ENCODE measurements at places on chromosomes 16 and 17.

- DNase-seq, result no peak
Measured at GRCh38 chr17:43634591-43635125, 27.1 kb downstream of the MEOX1 start.

DNA sequence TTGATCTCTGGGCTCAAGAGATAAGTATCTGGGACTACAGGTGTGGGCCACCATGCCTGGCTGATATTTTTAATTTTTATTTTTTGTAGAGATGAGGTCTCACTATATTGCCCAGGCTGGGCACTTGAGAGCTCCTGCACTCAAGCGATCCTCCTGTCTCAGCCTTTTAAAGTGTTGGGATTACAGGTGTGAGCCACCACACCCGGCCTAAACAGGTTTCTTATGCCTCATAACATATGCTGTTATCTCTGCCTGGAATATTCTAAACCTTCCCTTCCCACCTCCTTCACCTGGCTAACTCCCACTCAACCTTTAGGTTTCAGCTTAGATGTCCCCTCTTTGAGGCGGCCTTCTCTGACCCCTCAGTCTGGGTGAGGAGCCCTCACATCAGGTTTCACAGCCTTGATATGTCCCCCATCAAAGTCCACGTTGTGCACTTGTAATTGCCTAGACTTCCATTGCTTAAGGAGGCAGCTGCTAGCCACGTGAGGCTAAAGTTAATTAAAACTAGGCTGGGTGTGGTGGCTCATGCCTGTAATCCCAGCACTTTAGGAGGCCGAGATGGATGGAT, 8.6 kb upstream of the CNP start:
- DNase-seq, result no peak

DNA sequence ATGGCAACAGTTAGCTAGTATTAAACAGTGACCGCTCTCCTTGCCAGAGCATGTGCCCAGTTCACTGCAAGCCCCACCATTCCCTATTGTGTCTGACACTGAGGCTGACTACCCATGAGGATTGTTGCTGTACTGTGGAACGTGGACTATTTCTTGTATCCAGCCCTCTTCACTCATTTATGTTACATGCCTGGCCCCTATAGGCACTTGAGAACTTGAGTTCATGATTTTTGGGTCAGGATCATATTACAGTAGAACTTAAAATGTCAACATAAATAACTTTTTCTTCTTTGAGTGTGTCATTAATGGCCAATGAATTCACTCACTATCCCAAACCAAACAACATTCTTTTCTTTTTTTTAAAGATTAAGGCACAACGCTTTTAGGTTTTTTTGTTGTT, 55.7 kb downstream of the LYRM1 start:
- no peak for DNase-seq

DNA sequence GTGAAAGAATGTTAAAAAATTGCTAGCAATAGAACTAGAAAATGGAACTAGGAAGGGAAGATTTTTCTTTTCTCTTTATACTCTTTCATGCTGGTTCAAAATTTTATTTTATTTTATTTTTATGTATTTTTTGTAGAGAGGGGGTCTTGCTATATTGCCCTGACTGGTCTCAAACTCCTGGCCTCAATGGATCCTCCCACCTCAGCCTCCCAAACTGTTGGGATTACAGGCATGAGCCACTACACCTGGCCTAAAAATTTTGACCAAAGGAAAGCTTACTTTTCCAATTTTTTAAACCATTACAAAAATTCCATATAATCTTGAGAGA, 10.0 kb upstream of the TERF2 start:
- DNase-seq, result no peak

DNA sequence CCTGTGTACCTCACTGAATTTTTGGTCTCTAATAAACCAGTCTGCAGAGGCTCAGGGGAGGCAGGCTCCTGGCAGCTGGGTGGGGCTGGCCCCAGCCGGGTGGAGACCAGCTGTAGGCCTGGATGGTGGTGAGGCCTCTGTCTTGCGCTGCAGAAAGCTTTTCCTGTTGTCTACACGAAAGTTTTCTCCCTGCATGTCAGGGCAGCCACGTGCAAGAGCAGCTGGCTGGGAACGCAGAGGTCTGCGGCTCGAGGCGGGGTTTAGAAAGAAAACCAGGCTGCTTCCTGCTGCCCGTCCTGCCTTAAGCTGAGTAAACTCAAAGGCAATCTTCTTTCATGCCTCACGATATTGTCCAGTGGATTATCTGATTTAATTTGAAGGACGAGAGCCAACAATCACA, 2.4 kb downstream of the SERPINF1 start:
- DNase-seq, result peak; percentile 25

- DNase-seq, result no peak
Measured at GRCh38 chr16:839643-840408, 39.3 kb upstream of the GNG13 start.

GRCh38 chr17:64401941-64402340, 11.3 kb upstream of the PECAM1 start:
- DNase-seq, result no peak

DNA sequence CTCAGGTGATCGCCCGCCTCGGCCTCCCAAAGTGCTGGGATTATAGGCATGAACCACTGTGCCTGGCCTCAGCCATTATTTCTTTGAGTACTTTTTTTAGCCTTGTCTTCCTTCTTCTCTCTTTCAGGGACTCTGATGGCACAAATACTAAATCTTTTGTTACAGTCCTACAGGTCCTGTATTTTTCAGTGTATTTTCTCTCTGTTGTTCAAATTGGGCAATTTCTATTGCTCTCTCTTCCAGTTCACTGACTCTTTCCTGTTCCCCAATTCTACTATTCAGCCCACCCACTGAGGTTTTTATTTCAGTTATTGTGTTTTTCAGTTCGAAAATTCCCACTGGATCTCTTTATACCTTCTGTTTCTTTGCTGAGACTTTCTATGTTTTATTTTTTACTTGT, 7.5 kb upstream of the DOK4 start:
- no peak for DNase-seq

DNA sequence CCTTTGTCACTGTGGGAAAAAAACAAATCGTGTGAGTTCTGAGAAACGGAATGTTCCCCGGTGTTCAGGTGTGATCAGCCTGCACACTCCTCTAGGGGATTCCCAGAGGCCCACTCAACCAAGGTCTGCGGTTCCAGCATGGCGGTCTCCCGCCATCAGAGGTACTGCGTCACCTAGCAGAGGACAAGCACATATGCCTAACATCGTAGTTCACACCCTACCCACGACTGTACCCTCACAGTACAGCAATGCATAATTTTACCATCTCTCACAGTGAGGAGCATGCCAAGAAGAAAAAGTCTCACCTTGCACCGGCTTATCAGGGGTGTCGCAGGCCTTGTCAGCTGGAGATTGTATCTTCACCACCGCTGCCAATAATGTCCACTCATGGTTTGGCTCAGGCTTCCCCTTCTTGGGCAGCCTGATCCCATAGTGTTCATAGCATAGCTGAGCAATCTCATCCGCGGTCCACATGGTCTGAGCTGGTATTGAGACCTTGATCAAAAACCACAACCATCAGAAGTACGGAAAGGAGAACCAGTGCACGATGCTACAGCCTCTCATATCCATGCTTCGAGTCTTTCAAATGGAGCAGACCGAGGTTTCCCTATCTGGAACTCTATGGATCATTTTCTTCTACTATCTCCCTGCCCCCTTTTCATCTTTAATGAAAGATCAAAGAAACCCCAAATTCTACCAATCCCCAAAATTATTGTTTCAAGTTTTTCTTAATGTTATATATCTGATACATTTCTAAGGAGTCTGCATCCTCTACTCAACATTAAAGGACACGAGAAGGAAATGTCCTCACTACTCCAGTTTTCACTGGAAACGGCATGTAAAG, 2.5 kb downstream of the ADAT1 start:
- no peak for DNase-seq

DNA sequence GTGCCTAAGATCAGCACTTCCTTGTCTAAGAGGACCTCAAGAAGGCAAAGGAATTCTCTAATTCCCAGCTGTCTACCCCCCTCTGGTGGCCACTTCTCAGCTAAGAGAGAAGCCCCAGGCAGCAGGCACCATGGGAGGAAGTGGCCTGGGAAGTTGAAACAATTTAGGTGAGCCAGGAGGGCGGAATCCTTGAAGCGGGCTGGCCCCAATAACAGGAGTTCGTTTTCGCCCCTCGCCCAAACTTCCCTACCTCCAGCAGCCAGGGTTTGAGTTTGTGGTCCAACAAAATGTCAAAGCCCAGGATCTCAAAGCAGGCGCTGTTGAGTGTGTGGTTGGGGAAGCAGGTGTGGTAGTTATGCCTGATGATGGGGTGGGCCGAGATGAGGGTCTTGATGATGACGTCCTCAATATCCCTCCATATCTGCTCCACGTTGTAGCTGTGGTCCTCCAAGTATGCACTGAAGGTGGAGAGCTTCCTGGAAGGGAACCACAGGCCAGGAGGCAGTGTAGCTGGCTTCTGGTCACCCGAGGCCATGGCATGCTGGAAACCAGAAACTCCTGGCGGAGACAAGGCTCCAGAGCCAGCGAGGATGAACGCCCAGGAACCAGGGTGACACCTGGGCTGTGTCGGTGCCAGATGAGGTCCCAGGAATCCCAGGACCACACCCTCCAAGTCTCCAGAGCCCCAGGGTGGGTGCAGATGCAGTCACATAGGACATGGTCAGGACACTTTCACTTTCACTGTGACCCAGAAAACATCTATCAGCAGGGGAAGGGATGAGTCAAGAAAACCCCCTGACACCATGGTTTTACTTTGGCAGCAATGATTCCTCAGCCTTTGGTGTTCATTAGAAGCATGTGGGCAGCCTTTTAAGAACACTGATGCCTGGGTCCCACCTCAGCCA, 25.6 kb downstream of the TTLL6 start:
- DNase-seq, result peak; percentile 15

- DNase-seq, result no peak
Measured at GRCh38 chr16:89341279-89341678, 123.8 kb downstream of the ZNF778 start.

GRCh38 chr16:55575496-55575895, 9.0 kb downstream of the CAPNS2 start:
- no peak for DNase-seq

- no peak for DNase-seq
Measured at GRCh38 chr16:83059237-83059636, 432.5 kb downstream of the CDH13 start.

DNA sequence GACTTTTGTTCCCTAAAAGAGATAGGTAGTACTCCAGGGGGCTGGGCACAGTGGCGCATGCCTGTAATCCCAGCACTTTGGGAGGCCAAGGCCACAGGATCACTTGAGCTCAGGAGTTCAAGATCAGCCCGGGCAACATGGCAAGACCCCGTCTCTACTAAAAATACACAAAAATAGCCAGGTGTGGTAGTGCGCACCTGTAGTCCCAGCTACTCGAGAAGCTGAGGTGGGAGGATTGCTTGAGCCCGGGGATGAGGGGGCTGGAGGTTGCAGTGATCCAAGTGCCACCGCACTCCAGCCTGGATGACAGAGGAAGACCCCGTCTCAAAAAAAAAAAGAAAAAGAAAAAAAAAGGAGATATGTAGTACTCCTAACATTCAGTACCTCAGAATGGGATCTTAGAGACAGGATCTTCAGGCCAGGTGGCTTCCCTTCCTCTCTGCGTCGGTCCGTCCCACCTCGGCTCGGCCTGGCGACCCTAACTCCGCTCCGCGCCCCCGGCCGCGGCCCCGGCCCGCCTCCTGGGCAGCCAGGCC, 89.6 kb downstream of the CDC27 start:
- no peak for DNase-seq

DNA sequence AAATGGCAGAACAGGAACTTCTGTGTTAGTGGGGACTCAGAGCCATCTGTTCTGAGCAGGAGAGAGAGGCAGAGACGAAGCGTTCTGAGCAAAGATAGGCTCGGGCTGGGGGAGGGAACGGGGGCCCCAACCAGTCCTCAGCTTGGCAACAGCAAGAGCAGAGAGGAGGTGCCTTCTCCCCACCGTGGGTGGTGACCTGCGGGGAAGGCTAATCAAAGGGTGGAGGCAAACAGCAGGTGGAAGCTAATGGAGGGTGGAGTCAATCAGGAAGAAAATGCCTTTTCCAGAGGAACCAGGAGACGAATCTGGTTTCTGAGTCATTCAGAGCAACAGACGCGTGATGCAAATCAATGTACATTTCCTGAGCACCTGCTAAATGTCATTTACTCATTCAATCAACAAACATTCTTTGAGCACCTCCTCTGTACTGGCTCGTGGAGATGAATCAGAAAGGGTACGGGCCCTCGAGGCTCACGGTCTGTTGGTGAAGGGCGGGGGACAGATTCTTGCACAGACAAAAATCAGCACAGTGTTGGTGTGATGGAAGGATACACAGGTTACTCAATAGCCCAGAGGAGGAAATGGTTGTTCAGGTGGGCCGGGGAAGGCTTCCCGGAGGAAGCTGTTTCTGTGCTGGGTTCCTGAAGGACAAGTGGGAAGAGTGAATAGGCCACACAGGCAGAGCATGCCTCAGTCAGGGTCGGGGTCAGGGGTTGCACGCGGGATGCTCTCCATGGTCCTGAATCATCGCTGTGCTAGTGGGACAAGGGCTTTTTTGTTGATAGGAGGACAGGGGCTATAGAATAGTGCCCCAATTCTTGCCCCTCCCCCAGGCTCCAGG, 5.7 kb upstream of the SPNS2 start:
- DNase-seq, result no peak

- DNase-seq, result no peak
Measured at GRCh38 chr16:7638306-7638705, 305.7 kb downstream of the RBFOX1 start.

GRCh38 chr17:19785854-19786253, 37.8 kb upstream of the ALDH3A1 start:
- DNase-seq, result no peak

GRCh38 chr17:39131616-39132015, 19.8 kb downstream of the PLXDC1 start:
- DNase-seq, result no peak

- no peak for DNase-seq
Measured at GRCh38 chr17:36720131-36720530, 118.7 kb downstream of the MRM1 start.

DNA sequence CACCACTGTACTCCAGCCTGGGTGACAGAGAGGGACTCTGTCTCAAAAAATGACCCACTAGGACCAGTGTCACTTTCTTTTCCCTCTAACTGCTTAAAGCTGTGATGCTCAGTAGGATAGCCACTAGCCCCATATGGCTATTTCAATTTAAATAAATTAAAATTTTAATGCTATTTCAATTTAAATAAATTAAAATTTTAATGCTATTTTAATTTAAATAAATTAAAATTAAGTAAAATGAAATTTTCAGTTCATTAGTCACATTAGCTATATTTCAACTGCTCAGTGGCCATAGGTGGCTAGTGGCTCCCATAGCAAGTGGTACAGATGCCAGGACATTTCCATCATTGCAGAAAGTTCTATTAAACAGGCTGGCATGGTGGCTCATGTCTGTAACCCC, 43.0 kb downstream of the NLRC5 start:
- DNase-seq, result no peak

GRCh38 chr16:8867932-8868415, 832 bp downstream of the CARHSP1 start:
- no peak for DNase-seq

DNA sequence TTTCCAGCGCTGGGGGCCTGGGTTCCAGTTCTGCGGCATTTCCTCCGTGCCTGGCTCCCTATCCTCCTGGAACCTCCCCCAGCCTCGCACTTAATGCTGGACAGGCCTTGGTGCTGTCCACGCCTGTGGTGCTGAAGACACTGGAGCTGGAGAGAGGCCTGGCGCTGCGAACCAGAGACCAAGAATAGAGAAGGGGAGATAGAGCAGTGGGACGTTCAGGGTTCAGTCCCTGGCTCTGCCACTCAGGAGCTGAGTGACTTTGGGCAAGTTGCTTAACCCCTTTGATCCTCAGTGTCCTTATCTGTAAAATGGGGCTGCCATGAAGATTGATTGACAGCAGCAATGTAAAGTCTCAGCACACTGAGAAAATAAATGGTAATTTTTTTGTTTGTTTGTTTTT, 11.9 kb downstream of the SBK1 start:
- no peak for DNase-seq
